ENCODE measurements at places on chromosomes 5 and 9.

GRCh38 chr5:175579742-175580432 is 78.0 kb upstream of the HRH2 start:
- no peak for DNase-seq

DNA sequence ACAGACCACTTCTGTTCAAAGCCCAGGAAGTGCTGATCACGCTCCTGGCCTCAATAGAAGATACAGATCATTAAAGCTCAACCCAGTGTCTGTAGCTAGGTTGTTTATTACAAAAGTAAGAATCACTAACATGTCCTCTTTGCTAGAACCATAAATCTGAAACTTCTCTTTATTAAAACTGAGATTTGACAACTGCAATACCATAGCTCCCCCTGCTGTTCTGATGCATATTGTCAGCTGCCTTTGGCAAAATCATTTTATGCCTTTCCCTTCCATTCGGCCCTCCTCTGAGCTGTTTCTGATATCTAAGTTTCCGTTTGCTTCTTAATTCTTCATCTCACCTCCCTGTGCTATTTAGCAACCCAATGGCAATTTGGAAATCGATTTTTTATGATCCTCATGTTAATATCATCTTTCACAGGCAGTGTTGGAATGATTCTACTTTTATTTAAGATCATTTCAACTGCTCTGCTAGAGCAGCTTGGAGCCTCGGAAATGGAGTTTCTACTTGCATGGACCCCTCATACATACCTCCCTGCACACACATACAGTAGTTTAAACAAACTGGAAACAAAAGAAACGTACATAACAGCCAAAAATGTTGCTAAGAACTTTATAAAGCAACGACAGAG is 998.8 kb downstream of the MAT2B start:
- no peak for DNase-seq

DNA sequence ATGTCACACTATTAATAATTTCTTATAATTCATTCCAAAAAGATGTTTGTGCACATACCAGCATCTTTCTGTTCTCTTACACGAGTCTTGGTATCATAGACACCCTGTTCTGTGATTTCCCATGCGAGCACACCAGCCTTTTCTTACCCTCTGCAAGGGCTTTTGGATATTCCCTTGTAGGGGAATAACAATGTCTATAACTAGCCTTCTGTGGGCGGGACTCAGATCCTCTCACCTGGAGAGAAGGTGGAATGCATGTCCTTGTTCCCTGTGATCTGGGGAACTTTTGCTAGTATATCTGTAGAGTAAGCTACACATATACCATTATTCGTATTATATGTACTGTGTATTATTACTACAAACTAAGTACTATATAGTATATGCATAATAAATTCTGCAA is 44.8 kb downstream of the EHMT1 start:
- DNase-seq: no peak

- no peak for DNase-seq
Measured at GRCh38 chr9:95049761-95050160, 267.7 kb downstream of the FANCC start.

- DNase-seq: no peak
Measured at GRCh38 chr9:133371261-133371711, 4.6 kb downstream of the SURF4 start.

GRCh38 chr9:15243081-15243480 is 63.9 kb downstream of the TTC39B start:
- DNase-seq: no peak

- no peak for DNase-seq
Measured at GRCh38 chr9:76463211-76463610, 4.2 kb downstream of the GCNT1 start.

DNA sequence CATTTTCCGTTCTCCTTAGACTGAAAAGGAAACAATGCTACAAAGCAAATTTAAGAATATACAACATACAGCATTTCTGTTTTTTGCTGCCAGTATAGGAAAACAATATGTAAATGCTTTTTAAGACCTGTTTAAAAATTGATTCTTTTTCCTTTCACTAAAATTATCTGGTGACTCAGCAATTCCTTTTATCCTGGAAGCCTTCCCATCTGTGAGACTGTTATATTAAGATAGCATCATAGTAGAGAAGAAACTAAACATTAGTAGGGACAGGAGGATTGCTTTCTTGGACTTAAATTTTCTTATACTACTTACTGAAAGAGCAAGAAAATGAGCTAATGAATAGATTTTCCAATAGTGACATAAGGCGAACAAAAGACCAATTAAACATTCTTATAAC is 30.0 kb upstream of the GPR21 start:
- DNase-seq: no peak

- no peak for DNase-seq
Measured at GRCh38 chr5:94039101-94039500, 297.7 kb upstream of the POU5F2 start.

GRCh38 chr5:32753765-32754164 is 42.6 kb downstream of the NPR3 start:
- no peak for DNase-seq

- no peak for DNase-seq
Measured at GRCh38 chr5:32098890-32099310, 75.2 kb downstream of the GOLPH3 start.

DNA sequence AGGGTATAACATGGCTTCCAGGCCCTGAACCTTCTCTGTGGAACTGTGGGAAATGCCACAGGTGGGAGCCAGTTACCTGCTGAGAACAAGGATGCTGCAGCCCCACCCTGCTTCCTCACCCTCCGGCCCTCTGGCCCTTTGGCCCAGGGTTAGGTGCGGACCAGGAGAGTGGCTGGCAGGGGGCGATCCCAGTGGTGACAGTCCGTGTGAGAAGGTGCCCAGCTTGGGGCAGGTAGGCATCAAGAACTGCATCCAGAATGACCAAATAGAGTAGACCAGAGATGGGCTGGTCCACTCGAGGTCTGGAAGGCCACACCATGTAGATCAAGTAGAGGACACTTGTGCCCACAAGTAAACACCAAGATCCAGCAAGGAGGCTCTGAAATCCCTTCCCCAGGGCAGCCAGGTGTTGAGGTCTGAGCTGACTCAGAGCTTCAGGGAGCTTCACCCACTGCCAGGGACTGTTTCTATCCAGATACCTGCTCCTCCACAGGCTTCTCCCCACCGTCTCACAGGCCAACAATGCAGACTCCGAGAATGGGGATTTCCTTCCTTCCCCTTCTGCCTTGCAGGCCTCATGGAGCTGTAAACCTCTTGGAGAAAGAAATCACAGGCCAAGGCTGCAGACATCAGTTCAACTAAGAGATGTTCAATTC is 61.4 kb upstream of the ZSWIM6 start:
- DNase-seq: no peak

GRCh38 chr9:119877306-119877705 is 508.1 kb upstream of the BRINP1 start:
- no peak for DNase-seq

GRCh38 chr9:135478829-135479468 is 633 bp upstream of the PPP1R26 start:
- no peak for DNase-seq

Data from iPS DF 19.7 (cell line).